Testis (tissue), 5 donors: ENCODE measurements at places on chromosomes 11 and 22.
A peak's percentile ranks its signal among the peaks of the same experiment; 100 is the strongest.

DNA sequence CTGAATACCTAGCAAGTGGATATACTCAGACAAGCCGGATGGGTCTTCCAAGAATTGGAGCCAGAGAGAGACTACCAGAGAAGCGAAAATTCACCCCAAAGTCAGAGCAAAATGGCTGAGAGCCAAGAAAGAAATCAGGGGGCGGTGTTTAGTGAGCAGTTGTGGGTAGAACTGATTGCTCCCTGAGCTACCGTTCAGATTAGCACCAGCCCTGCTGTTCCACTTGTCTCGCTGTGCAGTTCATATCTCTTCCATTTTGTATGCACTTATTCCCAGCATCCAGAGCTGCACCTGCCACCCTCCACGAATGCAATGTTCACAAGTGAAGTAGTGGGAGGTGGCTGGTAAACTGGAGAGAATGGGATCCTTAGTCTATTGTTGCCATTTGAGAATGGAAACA lies 25.5 kb downstream of the DRD2 start:
- peak; percentile 53 for DNase-seq

- DNase-seq = no peak
Observed at GRCh38 chr11:114358716-114359115, 41.6 kb downstream of the C11orf71 start.

- peak; percentile 4 for DNase-seq
Observed at GRCh38 chr11:1656670-1657069, 27.1 kb downstream of the KRTAP5-5 start.

GRCh38 chr11:88303037-88303436 lies 34.5 kb downstream of the CTSC start:
- DNase-seq = no peak

DNA sequence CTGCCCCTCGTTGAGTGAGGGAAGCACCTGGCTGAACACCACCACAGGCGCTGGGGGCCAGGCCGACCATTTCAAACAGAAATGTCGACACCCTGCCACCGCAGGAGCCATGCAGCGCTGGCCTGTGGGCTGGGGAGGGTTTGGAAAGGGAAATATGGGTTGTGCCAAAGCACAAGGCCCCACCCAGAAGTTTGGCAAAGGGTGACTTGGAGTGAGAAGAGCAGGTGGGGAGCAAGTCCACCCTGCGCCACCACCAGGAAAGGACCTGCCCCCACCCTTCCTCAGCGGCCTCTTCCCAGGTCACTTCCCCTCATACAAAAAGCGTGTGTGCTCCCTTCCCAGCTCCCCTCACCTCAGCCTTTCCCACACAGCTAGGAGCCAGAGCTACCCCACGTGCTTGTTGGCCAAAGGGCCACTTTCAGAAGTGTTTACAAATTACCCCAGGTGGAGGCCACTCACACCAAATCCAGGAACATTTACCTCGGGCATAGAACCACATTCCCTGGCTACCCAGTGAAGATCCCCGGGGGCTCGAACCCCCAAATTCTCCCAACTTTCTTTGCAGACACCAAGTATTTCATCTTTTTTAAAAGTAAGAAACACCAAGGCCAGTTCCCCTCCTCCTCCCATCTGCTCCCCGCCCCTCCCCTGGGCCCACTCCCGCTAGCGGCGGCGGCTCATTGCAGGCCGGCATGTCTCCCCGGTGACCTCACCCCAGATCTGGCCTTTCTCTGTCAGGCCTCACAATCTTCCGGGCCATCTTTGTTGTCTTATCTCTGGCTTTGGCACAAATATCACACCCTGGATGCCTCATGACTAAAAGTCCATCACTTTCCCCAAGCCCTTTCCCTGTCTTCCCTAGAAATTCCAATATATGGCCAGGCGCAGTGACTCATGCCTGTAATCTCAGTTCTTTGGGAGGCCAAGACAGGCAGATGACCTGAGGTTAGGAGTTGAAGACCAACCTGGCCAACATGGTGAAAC lies 20.5 kb upstream of the SCGB1A1 start:
- no peak for DNase-seq

DNA sequence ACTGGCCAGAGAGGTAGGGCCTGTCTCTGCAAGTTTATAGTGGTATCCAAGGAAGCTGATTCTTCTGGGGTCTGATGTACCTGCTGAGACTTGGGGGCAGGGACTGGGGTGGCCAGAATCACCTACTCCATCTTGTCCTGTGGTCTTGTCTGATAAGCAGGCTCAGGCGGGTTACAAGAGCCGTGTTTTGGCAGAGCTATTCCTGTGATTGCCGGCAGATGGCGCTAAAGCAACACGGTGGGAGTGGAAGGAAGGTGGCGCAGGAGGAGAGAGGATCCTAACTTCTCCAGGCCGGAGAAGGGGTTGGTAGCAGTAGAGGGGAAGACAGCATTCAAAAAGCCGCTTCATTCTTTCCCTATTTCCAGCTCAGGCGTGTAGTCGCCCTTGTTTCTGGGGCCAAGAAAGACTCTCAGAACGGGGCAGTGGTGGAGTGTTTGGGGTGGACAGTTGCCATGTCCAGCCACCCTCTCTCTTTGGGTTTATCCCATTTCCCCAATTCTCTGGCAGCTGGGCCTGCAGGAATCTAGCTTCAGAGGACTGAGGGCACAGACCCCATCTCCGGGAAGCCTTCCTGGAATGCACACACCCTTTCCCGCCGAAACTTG lies 15.1 kb downstream of the CHRM1 start:
- peak; percentile 88 for DNase-seq

DNA sequence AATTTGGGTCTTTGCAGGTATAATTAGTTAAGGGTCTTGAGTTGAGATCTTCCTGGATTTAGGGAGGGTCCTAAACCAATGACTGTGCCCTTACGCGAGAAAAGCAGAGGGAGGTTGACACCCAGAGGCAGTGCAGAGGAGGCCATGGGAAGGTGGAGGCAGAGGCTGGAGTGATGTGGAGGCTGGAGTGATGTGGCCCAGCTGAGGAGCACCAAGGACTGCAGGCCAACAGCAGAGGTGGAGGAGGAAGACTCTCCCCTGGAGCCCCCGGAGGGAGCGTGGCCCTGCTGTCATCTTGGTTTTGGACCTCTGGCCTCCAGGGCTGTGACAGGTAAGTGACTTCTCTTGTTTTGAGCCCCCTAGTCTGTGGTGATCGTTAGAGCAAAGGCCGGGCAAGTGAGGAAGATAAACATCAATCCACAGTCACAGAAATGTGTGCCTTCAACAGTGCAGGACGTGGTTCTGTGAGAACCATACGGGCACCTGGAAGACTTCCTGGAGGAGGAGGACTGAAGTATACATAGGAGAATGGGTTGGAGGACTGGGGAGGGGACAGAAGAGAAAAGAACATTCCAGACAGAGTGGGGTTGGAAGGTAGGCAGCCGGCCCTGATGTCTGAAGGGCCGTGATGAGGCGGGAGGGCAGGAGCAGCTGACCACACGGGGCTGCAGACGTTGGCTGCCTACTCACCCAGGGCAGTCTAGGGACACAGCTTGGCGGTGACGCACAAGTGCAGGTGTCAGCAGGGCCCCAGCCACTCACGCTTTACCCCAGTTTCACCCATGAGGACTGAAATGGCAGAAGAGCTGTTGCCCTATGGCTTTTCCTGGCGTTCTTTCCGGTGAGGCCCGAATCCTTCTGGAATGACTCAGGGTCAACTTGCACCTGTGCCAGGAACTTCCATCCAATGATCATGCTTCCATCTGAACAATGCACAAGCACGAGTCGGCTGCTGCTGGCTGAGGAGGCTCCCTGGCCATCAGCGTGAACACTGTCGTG lies 270.2 kb downstream of the CTTN start:
- no peak for DNase-seq

- DNase-seq = no peak
Observed at GRCh38 chr22:27775758-27776649, 25.6 kb downstream of the MN1 start.

DNA sequence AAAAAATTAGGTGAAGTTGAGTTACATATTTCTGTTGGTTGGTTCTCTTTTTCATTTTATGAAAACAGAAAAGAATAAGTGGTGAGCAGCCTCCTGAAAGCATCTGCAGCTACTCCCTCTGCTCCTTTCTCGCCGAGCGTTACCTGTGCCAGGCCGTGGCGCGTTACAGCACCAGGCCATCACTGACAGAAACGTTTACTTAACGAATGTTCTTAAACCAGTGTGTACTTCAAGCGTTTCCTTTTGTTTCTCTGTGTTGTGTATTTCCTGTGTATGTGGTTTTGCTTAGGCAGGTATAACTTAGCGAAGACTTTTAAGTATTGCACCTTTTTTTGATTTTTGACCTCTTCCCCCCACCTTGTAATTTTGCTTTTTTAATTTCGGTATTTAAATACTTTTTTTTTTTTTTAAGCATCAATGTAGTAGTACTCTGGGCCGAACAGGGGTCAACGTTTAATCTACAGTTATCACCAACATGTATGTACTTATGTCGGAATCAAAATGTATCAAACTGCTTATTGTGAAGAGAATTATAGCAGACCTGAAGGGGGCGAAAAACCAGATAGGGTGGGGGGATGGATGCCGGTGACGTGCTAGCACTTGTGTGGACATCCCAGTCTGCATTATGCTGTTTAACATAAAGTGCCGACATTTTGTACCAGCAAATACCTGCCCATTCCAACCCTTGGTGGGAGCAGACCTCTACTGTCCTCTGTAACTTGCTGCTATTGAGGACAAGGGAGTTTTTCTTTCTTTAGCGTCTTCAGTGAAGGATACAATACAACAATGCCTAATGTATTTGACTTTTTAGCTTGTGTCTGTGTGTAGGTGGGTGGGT lies 21.6 kb upstream of the ADSL start:
- no peak for DNase-seq

DNA sequence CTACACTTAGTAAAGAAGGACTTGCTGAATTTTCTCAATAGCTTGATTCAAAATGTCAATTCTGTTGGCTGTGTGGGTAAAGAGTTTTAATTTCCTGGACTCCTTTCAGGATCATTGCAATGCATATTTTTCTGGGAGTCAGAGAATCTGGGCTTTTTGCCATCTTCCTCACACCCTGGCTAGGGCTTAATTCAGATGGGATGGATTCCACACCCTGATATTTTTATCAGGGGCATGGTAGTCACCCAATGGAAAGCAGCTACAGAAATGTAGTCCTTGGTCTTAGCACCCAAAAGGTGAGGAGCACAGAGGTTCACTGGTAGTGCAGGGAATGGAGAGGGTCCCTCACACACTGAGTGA lies 79.3 kb downstream of the SGSM3 start:
- DNase-seq = no peak

DNA sequence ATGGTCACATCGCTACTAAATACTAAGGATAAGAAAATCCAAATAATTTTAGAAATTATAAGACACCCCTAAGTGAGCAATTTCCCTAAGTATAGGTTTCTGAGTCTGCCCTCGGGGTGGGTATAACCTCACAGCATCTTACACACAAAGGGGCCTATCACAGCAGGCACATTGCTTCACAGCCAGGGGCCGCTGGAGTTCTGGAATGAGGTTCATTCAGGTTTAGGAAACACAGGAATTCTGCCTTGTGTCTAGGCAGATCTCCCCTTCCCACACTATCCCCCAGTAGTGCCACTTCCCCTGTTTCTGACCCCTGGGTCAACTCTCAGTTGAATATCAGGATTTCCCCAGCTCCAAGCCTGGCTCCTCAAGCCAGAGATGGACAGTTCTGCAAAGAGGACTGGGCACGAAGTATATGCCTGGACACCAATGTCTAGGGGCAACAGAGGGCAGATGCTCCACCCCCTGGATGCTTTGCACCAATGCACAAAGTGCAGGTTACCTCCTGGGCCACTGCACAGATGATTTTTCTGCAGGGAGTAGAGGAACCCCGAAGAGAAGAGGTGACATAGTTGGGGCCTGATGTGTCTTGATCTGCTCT lies 11.4 kb downstream of the TUBA8 start:
- no peak for DNase-seq

DNA sequence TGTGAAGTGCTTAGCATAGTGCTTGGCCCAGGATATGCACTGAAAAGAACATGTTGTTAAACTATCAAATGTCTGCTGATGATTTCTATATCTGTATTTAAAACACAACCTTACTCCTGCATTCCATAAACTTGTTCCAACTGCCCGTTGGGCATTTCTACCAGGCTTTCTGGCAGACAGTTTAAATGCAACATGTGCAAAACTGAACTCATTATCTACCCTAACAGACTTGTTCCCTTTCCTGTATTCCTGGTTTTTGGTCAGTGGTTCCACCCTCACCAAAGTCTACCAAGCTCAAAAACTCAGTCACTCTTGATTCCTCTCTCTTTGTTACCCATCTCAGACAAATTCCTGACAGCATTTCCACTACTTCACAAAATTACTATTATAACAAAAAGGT lies 6.5 kb upstream of the RAB38 start:
- DNase-seq = no peak

DNA sequence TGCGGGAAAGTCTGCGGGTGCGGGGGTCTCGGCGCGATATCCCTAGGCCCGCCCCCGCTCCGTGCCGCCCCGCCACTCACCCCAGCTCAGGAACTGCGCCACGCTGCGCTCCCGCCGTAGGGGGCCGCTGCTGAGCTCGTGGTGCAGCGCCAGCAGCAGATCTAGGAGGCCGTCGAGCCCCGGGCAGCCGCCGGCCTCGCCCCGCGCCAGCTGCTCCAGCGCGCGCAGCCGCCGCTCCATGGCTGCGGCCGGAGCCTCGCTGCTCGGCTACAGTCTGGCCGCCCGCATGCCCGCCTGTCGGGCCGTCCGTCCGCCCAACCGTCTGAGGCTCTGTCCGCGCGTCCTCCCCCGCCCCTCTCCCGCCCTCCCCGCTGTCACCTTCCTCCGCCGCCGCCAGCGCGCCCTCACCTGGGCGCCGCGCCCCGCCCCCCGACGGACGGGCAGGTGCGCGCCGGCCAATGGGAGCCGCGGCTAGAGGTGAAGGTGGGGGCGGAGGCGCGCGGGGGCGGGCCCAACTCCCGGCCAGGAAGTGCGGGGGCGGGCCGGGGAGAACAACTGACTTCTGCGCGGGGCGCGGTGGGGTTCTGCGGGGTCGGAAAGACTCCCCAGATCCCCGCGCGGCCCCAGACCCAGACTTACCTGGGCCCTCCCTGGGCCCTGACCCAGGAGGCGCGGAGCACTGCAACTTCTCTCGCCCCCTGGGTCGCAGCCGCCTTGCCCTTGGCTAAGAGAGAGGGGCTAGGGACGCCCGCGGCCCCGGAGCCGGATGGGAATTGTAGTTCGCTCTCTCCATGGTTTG lies at the start of gene CDC42BPG:
TSS of gene CDC42BPG (minus strand) at position 324 of the 799 bp plus-strand sequence. CDS start at position 240, 84 bp downstream.
- DNase-seq = peak; percentile 77

DNA sequence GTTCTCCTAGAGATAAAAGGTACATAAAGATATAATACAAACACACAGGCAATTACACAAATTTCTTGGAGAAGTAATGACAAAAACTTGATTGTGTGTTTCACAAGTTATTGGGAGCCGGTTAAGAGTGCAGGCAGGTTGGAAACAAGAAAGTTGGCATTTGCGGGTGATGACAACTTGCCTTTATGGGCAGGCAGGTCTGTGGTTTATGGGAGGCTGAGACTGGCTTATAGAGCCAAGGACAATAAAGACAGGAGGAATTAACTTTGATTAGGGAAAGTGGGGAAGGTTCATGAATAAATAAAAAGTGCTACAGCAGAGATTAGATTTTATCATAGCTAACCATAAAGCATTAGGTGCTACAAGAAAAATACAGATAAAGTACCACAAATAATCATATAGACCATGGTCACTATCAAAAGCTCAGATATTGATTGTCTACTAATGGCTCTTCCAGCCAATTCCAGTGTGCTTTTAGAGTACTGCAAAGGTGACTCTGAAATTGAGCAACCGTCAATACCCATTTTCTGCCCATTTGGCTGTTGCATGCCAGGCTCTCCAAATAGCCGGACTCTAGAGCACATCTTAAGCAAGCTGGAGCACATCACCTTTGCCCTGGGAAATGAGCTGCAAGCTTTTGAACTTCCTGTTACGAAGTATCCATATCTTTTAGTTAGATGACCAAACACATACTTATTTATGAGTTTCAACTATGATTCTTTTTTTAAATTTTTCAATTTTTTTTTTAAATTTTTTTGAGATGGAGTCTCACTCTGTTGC lies 33.9 kb upstream of the GAB2 start:
- no peak for DNase-seq

- DNase-seq = peak; percentile 85
Observed at GRCh38 chr22:42511401-42511891, 8.2 kb downstream of the RRP7A start.
